ENCODE measurements at places on chromosomes 7 and 10.

GRCh38 chr7:71301167-71301566 lies 169.2 kb downstream of the GALNT17 start:
- no peak for DNase-seq

GRCh38 chr10:62903828-62904227 lies 87.7 kb upstream of the EGR2 start:
- no peak for DNase-seq

DNA sequence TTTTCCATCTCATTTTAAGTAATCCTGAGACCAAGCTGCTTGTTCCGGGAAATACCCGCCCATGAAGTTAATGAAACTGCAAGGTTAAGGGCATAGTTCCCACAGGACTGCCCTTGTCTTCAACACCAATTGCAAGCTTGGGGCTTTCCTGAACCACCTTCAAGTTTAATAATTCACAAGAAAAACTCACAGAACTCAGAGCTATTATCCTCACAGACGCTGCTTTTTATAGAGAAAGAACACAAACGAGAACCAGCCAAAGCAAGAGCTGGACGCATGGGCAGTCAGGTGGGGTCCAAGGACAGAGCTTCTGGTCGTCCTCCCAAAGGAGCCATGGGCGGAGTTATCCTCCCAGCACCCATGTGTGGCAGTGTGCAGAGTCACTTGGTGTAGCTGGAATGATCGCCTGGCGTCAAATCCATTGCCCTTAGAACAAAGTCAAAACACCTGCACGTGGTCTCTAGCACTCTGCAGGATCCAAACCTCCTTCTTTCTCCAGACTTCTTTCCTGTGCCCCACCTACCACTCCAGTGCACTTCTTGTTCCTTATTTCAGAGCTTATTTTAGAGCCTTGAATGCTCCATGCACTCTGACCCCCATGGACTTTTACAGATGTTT lies 56.7 kb downstream of the SNX10 start:
- DNase-seq: no peak

DNA sequence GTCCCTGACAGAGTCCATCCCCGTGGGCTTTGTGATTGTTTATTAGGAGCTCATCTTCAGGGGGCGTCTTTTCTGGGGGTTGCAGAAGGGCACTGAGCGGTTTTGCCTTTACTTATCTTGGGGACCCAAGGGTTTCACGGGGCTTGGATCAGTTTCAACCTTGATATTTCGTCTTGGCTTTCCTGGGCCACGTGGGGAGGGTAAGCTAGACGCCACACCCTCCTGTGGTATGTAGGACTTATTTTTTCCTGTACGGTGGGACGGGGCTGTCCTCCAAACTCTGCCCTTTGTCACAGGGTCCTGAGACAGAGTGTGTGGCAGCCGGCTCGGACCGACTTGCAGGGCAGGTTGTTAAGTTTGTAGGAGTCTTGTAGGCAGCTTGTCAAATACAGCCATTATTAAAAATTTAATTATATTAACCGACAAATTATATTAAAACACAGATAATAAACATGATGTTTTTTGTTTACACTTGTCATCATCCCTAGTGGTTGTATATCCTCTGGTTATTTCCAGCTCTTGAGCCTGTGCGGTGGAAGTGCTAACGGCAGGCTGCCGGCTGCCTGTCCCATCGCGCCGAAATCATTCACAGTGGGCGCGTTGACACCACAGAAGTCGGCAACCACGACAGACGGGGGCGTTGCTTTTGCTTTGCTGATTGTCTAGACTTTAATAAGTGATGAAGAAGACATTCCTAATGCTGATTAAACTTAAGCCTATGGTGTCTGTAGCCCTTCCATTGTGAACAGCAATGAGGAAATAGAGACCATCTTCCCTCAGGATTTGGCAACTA lies 193.2 kb downstream of the DNAJB6 start:
- no peak for DNase-seq

- no peak for DNase-seq
Observed at GRCh38 chr10:30709700-30710358, 80.3 kb upstream of the LYZL2 start.

GRCh38 chr10:25698638-25699037 lies 235.4 kb upstream of the MYO3A start:
- no peak for DNase-seq

GRCh38 chr7:145737617-145738016 lies 379.0 kb upstream of the CNTNAP2 start:
- no peak for DNase-seq
